ENCODE measurements at places on chromosomes 3 and 15.

- DNase-seq, result no peak
These were observed 5.7 kb upstream of the GANC start for GRCh38 chr15:42267286-42267685.

- no peak for DNase-seq
These were observed 33.7 kb downstream of the RTP4 start for GRCh38 chr3:187401856-187402255.

DNA sequence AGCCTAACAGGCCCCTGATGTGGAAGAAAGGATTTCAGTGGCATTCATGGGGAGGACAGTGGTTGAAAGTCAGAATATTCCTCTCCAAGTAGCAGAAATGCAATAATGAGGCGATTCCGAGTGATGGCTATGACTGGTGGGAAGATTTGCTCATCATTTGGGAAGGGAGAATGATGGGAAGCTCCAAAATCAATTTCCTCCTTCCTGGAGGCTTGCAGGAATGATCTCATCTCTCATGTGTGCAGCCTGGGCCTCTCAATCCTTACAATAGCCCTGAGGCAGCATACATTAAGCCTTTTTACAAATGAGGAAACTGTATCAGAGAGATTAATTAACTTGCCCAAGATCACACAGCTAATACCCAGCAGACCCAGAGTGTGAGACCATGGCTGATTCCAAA is 58.7 kb downstream of the BOC start:
- no peak for DNase-seq

- DNase-seq, result no peak
These were observed 342.0 kb upstream of the NR2F2 start for GRCh38 chr15:95988574-95988887.

- DNase-seq, result no peak
These were observed 133.3 kb upstream of the MEF2A start for GRCh38 chr15:99432271-99433025.

DNA sequence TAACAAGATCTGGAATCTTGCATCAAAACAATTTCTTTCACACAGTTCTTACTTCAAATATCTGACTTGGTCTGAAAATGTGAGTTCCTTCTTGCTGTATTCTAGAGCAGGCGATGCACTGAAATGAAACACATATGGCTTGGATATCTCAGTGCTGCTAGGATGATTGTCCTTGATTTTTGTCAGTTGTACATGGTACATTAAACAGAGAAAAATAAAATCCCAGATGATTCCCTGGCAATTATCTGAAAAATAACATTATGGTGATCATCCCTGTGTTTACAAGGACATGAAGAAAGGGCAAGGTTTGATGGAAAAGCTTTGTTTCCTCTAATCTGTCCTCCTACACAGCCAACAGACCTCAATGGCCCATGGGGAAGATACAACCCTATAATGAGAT is 10.6 kb downstream of the LMCD1 start:
- DNase-seq, result no peak

GRCh38 chr3:4310971-4311370 is 7.8 kb downstream of the SETMAR start:
- no peak for DNase-seq

DNA sequence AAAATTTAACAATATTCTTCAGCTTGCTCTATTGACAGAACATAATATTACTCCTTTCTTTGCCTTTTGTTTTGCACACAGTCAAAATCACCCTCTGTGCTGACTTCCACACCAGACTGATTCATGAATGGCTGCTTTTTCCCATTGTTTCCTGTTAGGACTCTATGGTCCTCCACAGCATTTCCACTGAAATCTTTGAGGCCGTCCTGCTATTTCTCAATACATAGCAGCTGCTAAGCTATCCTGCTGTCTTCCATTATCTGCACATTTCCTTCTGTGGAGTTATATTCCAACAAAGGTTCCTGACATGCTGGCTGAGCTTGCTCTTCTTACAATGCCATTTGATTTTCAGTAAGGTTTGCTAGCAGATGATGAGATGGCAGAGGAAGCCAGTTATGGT is 153.3 kb downstream of the EPHA3 start:
- DNase-seq, result no peak

DNA sequence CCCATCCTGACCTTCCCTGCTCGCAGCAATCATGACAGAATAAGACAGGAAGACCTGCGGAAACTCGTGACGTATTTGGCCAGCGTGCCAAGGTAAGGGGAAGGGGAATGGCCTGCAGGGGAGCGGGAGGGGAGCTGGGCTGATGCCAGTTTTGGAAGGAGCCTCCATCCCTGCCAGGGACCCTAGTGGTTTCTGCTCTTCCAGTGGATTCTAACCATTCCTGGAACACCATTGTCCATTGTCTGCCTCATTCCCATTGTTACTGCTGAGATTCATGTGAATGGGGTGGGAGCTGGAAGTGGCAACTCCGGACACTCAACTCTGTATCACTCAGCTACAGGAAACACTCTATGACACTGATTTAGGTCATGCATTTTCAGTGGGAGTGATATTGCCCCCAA is 242.9 kb upstream of the ROPN1 start:
- no peak for DNase-seq

DNA sequence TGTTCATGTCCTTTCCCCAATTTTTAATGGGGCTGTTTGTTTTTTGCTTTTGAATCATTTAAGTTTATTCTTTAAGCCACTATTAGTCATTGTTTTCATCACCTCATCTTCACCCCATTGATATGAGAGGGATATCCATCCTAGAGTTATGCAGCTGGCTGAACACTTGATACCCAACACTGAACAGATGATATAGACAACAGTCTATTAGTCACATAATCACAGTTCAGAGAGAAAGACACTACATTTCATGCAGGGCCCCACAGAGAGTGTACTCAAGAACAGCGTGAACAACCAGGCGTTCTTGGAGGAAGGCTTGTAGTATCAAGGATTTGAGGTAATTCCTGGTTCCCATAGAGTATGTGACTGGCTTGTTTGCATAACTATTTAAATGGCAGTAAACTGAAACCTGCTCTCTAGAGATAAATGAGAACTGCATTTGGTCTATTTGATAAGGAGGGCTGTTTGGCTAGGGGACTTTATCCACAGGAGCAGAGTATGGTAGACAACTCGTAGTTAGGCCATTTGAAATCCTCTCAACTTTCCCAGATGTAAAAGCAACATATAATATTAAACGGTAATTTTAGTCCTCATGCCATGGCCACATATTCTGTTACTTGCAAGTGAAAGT is 618.7 kb downstream of the SI start:
- no peak for DNase-seq
